Stimulated activated CD4-positive, alpha-beta T cell treated with anti-CD3 and anti-CD28 coated beads, TNF-alpha, amount 100 ng/mL, for 24 hours (primary cell): ENCODE measurements at places on chromosomes 3 and 15.

- no peak for DNase-seq
Observed at GRCh38 chr15:72070817-72071447, 47.0 kb downstream of the MYO9A start.

DNA sequence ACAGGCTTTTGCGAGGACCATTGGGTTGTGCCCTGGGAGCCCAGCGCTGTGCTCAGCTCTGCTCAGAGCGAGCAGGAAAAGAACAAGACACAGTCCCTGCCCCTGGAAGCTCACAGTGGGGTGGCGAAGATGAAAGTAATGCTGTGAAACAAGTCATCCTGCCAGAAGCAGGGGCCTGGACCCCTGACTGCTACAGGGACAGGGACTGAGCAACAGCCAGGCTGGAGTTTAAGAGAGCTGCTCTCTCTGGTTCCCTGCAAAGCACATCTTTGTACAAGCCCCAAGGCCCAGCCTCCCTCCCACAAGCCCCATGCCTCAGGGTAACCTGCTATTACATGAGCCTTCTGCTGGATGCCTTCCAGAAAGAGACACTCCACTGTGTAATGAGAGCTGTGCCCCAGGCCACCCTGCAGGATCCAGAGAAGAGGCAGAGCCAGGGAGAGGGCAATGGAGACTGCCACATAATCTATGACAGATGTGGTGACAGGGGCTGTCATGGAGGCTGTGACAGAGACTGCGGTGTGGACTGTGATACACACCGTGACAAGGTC lies 7.1 kb upstream of the HCN4 start:
- no peak for DNase-seq

DNA sequence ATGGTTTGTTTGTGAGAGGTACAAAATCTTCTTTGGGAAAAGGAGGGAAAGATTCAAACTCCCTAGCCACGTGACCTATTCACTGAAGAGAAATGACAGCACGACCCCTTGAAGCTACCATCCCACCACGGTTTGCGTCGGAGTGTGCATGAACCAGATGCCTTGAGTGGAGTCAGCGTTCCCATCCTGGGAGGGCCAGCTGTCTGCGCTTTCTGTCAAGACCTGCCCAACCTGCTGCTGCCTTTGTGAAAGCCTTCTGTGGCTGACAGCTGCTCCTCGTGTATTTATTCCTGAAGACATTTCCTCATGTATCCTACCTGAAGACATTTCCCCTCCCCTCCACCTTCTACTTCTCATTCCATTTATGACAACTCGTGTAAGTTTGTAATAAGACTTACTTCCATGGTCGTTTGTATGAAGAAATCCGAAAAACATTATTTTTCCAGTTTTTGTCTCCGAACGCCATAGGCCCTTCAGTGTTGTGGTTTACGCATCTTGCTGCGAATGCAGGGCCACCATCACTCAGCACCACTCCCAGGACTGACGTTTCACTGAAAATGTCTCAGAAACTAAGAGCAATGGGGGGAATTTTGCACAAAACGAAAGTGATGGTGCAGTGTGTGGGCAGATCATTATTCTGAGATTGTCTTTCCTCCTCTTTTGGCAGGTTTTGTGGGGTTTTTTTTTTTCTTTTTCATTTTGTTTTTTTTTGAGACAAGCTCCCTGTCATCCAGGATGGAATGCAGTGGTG lies 18.9 kb downstream of the EBLN2 start:
- no peak for DNase-seq

DNA sequence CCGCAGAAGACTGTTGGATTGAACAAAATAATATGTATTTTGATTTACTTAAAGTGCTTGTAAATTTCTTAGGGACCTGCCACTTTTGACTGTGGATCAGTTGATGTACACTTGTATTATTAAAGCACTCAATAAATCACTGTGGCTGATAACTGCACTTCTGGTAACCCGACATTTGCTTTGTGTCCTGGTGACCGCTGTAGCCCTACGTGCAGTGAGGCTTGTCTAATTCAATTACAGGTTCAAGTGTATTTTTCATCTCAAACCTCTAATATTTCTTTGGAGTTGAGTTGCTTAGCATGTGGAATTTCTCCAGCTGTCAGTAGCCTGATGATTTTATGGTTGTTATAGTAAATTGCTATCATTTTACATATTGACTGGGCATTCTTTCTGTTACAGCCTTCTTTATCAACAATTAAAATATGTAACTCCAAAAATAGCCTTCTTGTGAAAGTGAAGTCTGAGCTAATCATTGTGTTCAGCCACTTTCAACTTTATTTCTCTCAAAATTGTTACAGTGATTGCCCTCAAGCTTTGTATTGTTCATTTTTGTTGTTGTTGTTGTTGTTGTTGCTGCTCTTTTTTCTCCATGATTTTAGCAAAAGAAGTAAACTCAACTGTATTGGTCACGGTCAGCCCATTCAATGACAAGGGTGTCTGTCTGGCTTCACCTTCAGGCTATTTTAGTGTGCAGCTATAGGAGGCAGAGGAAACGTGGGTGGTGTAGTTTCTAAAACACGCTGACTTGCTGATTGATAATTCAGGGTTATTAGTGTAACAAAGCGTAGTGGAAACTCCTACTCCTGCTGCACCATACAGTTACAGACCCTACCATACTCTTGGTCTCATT lies 215.1 kb upstream of the UBE2E1 start:
- no peak for DNase-seq

DNA sequence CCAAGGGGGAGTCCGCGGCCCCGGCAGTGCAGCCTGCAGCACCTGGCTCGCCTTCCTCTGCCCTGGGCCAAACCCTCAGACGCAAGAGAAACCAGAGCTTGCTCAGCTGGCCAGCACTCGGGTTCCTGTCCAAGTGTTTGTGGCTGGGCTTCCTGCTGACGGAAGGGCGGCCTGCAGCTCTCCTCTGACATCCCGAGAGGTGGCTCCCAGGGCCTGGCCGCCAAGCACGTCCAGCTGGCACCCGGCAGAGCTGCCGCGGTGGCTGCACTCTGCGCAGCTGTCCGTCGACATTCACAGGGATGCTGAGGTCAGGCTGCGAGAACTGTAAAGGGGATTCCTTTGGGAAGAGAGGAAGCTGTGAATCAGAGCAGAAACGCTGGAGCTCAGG lies 85.6 kb downstream of the CPN2 start:
- no peak for DNase-seq

DNA sequence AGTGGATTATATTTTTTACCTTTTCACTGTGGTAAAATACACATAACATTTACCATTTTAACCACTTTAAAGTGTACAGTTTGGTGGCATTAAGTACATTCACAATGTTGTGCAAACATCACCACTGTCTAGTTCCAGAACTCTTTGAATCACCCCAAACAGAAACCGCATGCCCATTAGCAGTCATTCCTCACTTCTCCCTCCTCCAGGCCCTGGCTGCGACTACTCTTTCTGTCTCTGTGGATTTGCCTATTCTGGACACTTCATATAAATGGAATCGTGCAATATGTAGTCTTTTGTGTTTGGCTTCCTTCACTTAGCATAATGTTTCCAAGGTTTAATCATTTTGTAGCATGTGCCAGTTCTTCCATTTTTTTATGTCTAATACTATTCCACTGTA lies 409.8 kb downstream of the NTRK3 start:
- no peak for DNase-seq

DNA sequence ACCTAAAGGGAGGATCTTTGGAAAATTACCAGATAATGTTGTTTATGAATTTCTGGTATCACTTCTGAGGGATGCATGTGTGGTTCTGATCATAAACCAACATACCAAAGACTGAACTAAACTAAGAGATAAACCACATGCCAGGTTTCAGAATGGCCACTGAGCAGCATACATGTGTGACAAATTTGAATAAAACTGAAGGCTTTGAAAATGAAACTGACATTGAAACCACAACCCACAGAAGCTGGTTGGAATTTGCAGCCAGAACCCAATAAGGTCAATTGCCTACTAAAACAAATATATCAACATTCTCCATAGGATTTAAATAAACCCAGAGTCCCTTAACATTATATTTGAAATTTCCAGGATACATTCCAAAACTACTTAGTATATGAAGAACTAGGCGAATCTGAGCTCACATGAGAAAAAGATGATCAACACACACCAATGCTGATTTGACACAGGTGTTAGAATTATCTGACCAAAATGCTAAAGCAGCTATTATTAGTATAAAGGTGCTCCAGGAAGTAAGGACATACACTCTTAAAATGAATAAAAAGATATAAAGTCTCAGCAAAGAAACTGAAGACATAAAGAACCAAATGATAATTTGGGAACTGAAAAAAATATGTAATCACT lies 125.0 kb downstream of the ZNF280D start:
- DNase-seq = no peak

DNA sequence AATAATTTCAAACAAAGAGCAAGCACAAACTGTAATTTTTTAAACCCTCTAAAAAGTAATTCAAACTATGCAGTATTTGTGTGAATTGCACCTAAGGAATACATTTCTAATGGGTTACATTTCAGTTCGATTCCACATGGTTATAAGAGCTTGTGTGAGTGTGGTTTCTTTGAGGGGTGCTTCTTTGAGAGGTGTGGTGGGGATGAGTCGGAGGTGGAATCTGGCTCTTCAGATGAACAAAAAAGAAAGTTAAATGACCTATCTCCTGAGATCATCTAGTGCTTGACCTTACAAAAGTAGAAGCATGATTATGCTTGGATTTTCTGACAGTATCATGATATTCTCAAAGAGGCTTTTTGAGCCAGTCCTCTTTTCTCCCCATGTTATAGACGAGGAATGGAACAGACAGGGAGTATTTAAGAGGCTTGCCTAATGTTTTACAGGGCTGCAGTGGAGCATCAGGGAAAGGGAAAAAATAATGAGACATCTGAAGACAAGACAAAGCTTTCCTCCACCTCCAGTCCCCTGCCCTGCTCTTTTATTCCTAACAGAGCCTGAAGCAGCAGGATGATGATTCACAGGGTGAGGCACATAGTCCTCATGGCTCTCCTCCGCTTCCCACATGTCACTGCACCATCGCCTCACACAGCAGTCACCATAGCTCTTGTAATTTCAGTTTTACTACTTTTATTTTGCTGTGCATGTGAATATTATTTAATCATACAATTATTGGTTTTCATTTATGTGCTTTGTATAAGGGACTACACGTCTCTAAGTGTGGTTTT lies 82.0 kb downstream of the LYSMD4 start:
- DNase-seq = no peak

DNA sequence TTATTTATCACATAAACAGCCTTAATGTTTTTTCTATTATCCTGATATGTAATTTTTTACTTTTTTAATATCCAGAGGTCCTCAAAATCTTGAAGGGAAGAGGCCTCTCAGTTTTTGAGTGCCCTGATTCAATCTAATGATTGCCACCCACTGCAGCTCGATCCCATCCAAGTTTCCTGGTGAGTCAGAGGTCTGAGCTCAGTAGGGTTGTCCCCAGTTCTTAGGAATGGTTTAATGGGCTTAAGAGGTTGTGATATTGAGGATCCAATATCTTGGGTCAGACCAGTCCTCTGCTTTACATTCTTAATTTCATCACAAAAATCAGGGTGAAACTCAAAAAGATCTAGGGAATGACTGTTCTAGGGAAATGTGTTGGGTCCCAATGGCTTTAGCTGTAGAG lies 238.5 kb downstream of the NSUN3 start:
- DNase-seq = no peak
